ENCODE measurements at places on chromosomes 16 and 17.

DNA sequence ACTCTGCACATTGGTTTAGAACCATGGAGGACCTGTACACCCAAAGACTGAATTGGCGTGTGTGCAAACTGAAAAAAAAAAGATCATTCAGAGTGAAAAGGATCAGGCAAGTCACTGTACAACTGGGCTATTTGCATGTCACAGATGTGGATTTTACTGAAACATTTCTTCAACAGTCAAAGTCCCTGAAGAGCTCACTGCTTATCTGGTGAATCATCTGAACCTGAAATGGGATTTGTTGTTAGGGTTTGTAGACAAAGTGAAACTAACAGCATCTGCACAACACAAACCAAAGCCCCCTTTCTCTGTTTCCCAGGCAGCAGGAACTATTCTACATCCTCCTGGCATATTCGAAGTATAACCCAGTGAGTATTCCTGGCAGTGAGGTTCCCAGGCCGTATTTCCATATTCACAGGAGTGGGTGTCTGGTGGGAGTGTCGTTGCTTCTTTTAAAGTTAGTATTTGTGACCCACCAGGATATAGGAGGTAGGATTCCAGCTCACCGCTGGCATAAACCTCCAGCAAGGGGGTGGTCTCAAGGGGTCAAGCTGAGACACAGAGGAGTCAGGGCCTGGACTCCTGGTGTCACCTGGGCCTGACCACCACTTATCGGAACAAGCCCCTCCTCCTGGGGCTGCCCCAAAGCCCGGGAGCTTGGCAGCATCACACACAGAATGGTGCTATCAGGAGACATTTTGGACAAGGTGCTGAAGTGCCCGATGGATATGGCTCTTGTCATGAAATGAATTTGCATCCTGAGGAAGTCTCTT lies 80.9 kb downstream of the GOSR1 start:
- DNase-seq = no peak

- DNase-seq = peak; percentile 87
Observed at GRCh38 chr16:81707411-81708265, 71.5 kb upstream of the PLCG2 start.

DNA sequence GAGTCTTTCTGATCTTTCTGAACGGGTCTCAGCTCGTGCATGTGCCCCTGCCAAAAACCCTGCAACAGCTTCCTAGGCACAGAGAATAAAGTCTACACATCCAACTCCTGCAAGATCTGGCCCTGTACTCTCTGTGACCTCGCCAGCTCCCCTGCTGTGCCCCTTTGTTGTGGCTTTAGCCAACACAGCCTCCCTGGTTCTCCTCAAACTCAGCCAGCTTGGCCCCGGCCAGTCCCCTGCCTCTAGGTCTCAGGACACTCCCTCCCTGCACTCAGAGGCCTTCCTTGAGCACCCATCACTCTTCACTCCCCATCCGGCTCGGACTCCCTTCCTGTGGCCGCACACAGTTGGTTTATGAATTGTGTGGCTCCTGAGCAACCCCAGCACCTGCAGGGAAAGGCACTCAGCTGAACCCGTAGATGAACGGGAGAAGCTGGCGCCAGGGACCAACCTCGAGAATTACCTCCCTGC lies 1.4 kb downstream of the CEP131 start:
- no peak for DNase-seq

DNA sequence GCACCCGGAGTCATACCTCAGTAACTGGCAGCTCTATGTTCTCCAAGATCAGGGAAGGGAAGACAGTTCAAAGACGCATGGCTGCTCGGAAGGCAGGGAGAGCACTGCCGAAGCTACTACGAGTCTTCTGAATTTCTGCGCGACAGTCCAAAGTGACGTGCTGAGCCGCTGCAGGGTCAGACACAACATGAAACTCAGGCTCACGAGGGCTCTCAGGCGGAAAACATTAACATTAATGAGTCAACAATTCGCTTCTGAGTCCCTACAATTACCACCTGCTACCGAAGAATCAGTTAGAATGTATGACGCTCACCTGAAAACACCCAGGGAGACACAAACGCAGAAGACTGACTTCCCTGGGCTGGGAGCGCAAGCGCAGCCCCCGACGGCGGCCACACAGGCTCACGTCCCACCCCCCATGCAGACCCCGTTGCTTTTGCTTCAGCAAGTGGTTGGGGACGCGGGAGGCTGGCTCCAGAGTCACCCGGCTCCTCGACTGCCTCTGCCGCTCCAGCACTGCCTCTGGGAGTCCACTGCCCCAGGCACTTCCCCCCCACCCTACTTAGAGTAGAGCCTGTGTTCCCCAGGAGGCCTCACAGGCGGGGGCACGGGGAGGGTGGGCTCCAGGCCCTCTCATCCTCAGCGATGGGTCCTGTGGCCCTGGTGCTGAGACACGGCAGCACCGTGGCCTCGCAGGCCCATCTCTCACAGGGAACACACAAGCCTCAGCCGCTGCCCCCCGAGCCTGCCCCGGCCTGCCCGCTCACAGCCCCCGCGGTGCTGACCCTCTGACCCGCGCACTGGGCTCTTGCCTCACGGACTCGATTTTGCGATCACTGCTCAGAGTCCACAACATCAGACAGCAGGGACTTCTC lies 38.9 kb downstream of the LMF1 start:
- no peak for DNase-seq

DNA sequence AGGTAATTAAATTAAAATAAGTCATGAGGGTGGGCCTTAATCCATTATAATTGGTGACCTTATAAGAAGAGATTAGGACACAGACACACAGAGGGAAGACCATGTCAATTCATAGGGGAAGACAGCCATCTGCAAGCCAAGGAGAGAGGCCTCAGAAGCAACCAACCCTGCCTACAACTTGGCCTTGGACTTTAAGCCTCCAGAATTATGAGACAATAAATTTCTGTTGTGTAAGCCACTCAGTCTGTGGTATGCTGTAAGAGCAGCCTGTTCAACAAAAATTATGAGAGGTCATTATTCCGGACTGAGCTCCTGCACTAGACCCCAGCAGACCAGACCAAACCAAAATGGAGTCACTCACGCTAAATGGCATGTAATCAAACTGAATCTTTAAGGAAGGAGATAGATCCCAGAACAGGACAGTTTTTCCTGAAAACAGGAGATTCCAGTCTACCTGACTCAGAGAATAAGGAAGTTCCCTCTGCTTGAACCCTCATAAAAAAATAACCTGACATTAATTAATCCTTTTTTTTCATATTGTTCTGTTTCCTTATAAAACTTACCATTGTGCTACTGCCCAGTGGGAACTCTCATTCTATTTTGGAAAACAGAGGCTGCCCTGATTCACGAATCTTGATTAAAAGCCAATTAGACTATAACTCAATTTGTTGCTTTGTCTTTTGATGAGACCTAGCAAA lies 74.3 kb downstream of the DNAH3 start:
- no peak for DNase-seq

DNA sequence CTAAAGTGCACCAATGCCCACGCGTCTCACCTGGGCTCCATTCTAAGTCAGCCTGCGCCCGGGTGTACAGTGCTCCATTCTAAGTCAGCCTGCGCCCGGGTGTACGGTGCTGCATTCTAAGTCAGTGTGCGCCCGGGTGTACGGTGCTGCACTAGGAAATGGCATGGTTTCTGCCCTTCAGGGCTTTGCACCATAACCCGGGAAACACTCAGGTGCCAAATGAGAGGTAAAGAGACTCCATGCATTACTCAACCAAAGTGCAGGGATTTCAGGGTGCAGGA lies 29.2 kb upstream of the FASN start:
- DNase-seq = no peak

- no peak for DNase-seq
Observed at GRCh38 chr17:47243737-47244598, 9.7 kb upstream of the ITGB3 start.
